ENCODE measurements at places on chromosomes 1 and 21.

GRCh38 chr1:8374356-8374755 is 56.4 kb downstream of the SLC45A1 start:
- no peak for DNase-seq

GRCh38 chr1:37501661-37502060 is 12.9 kb downstream of the MEAF6 start:
- no peak for DNase-seq

- DNase-seq = peak; percentile 62
These were observed 25.9 kb downstream of the S100A6 start for GRCh38 chr1:153509729-153510354.

DNA sequence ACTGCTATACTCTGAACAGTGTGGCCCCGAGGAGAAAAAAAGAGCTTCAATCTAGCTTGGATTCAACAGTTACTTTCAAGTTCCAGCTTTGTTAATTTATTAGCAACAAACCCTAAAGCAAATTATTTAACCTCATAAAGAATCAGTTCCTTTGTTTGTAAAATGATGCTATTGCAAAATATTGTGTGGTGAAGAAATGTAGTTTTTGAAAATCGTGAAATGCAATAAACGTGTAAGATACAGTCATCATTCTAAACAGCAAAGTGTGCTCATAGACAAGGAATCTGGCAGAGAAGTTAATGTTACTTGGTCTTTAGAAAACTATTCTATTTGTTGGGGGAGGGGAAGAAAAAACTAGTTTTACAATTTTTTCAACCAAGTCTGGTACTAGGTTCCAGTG is 297.6 kb upstream of the ADGRL4 start:
- DNase-seq = no peak

DNA sequence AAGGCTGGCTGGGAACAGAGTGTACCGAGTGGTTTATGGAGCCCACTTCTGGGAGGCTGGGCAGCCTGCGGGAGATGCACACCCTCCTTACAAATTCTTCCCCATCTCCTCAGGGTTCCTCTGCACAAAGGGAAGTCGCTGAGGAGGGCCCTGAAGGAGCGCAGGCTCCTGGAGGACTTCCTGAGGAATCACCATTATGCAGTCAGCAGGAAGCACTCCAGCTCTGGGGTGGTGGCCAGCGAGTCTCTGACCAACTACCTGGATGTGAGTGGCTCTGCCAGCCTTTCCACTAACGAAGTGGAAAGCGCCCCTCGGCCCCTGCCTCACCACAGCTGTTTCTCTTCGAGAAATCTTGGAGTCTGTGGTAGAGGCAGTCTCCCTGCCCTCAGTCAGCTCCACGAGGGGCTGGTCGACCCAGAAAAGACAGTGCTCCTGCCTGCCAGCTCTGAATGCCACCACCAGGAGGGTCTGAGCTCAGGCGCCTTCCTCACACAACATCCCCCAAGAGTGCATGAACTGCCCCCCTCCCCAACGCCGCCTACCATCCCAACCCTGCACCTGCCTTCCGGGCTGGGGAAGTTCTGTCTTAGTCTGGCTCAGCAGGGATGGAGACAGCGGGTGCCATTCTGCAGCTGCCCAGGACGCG is 31.8 kb downstream of the PROK1 start:
- DNase-seq = no peak

DNA sequence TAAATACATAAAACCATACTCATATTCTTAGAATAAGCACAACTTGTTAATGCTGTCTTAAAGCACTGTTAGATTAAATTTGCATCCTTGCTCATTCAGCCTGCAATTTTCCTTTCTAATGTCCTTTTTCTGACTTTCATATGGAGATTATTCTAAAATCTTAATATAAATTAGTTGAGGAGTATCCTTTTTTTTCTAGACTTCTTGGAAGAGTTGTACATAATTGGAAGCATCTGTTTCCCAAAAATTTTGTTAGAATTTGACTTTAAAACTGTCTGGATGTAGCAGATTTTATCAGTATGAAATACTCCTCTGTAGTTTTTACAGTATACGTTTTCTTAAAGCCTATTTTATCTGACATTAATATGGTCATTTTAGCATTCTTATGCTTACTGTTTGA is 9.7 kb downstream of the KIFAP3 start:
- no peak for DNase-seq

DNA sequence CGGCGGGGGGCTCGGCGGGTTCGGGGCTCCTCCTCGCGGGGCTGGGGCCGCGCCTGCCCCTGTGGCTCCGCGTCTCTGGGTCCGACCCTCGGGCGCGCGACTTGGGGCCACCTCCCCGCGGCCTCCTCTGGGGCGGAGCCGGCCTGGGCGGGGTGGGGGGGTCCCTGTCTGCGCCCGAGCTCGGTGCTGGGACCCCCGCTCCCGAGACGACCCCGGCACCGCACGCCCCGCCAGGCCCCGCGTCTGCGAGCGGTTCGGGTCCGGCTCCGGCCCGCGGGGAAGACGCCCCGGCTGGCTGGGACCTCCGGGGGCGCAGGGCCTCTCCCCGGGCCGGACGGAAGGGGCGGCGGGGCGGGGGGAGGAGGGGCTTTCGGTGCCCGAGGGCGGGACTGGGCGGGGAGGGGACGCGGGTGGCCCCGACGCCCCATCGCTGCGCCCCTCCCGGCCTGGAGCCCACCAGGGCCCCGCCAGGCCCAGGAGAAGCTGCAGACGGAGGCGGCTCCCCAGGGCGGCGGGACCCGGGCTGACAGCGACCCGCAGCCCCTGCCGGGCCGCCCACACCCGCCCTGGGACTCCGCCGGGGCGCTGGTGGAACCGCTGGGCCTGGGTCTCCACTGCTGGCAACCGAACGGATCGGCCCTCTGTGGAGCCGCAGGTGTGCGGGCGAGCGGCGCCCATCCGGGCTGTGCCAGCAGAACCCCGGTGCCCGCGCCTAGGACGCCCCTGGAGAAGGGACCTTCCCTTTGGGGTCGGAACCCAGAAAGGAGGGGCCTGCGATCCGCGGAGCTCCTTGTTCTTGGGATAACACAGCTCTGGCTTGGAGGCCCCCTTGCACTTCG is 610 bp downstream of the COL6A2 start:
- DNase-seq = no peak
